Cardiac septum (tissue), 1 donor: ENCODE measurements at places on chromosomes 7 and 10. TPM values are rescaled to one million over a fixed set of nuclear protein-coding genes. Genes with fewer than 3 reads are reported as not detected.

The PAOX gene
- total RNA-seq = 2.9 TPM

The CCDC71L gene
- 7.0 TPM for total RNA-seq

The TFAM gene
- total RNA-seq = 29.4 TPM

The TMEM176A gene
- total RNA-seq = 26.1 TPM

DNA sequence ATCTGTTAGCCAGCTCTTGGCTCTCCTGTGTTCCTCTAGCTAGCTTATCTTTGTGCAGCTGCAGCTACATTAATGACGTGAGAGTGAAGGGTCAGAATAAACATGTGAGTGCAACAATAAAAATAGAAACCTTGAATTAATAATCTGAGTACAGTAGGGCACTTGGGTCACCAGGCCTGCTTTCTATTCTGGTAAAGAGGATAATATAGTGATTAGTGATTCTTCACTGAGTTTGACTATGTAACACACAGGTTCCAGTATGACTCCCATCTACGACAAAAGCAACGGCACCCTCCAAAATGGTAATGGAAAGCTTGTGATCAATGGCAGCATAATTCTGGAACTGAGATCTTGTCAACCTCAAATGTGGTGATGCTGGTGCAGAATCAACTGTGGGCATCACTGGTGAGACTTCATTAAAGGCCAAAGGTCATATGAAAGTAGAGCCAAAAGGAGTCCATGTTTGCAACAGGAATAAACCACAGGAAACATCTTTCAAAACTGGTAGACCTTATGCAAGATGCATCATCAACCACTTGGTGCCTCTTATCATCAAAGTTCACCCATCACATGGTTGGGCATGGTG, 77.6 kb downstream of the NRBF2 start:
- DNase-seq = no peak

DNA sequence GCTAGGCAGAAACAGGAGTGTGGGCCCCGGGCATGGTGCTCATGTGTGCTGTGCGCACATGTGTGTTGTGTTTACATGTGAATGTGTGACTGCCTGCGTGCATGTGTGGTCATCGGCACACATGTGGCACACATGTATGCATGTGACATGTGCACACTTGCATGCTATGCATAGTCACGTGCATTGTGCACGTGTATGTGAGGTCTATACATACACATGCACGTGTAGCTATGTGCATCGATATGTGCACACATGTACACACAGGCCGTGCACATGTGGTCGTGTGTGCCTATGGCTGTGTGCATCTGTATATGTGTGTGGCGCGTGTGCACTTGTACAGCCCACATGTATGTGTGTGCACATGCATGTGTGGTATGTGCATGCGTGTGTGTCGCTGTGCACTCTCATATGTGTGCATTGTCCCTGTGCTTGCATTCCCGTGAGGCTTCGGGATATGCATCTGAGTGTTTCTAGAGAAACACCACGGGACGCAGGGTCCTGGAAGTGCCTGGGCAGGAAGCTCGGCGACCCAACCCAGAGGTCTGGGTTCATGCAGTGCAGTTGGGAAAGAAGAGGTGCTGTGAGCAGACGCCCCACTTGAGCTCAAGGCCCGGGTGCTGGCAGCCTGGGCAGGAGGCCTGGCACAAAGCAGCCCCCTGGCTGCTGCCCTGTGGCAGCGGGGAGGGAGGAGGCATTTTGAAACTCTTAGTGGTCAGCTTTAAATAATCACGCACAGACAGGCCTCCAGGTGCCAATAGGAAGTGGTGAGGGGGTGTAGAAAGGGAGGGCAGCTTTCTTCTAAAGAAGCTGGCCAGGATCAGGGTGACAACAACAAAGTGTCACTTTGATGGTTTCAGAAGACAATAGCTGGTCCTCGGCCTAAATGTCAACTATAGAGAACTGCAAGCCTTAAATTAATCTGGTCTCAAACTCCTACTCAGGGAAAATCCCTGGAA, 410.0 kb upstream of the MGMT start:
- no peak for DNase-seq

DNA sequence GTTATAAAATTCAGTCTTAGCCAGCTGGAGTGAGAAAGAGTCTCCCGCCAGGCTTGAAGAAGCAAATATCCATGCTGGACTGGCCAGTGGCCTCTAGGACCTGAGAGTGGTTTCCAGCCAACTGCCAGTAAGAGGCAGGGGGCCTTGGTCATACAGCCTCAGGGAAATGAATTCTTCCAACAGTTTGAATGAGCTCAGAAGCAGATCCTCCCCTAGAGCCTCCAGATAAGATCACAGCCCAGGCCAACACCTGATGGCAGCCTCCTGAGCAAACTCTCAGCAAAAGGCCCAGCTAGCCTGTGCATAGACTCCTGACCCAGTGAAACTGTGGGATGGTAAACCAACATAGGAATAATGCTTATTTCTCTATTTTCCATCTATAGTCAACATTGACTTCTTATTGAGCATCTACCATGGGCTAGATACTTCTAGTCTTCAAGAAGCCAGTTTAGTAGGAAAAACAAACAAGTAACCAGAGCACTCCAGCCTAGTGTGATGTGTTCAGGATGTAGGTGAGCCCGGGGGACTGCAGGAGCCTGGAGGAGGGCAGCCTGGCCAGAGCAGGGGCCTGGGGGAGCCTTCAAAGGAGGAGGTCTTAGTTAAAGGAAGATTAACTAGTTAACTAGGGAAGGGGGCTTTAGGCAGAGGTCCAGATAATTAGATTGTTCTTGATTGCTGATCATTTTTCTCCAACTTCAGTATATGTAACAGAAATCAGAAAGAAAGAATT, 115.4 kb upstream of the ADO start:
- DNase-seq = no peak

- no peak for DNase-seq
Observed at GRCh38 chr7:90669492-90669891, 73.4 kb downstream of the CDK14 start.

- DNase-seq = no peak
Observed at GRCh38 chr10:29713450-29713849, 78.7 kb upstream of the SVIL start.

- DNase-seq = no peak
Observed at GRCh38 chr7:1621718-1622117, 48.4 kb upstream of the ELFN1 start.

DNA sequence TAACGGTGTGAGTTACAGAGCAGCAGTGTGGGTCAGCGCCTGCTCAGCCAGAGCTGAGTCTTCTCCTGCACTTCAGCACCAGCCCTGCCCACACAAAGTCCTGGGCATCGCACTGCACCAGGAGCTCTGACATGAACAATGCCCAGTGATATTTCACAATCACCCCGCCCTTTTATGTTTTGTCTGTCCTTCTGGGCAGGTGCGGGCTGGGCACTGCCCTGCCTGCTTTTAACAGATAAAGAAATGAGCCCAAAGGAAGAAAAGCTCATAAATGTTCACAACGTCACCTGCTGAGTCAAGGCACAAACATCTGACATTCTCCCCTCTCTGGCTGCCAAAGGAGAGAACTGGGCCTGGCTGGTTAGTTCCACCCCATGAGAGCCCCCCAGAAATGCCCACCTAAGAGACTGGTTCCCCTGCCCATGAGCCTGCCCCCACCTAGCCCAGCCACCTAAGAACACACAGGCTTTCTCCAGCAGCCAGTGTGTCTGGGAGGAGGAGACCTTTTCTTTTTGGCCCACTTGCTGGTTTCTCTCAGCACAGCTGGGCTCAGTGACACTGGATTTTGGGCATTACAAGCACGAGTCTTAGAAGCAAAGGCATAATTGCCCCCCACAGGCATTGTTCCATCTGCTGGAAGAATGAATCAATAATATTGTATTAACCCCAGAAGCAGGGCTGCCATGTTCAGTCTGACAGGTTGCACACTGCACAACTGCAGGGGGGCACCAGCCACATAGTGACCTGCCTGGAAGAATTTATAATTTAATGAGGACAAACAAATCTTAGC, 22.3 kb downstream of the CALML3 start:
- DNase-seq = peak; percentile 67

DNA sequence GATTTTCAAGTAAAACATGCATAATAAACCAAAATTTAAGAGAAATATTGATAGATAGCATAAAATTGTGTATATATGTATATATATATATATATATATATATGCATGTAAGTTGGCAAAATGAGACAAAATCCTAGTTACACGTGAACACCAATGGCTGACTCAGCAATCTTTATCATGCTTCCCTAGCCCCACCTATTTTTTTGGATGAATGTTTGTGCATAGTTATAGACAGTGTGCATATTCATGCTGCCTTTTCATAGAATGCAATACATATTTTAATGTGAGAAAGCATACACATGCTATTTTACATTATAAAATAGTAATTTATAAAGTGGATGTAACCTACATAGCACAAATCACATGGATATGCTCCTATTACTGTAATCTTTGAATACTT, 230.3 kb downstream of the SH2D4B start:
- no peak for DNase-seq

- DNase-seq = no peak
Observed at GRCh38 chr7:137690635-137691034, 156.1 kb downstream of the DGKI start.

GRCh38 chr7:77425101-77426051, 9.2 kb upstream of the GSAP start:
- DNase-seq = no peak

DNA sequence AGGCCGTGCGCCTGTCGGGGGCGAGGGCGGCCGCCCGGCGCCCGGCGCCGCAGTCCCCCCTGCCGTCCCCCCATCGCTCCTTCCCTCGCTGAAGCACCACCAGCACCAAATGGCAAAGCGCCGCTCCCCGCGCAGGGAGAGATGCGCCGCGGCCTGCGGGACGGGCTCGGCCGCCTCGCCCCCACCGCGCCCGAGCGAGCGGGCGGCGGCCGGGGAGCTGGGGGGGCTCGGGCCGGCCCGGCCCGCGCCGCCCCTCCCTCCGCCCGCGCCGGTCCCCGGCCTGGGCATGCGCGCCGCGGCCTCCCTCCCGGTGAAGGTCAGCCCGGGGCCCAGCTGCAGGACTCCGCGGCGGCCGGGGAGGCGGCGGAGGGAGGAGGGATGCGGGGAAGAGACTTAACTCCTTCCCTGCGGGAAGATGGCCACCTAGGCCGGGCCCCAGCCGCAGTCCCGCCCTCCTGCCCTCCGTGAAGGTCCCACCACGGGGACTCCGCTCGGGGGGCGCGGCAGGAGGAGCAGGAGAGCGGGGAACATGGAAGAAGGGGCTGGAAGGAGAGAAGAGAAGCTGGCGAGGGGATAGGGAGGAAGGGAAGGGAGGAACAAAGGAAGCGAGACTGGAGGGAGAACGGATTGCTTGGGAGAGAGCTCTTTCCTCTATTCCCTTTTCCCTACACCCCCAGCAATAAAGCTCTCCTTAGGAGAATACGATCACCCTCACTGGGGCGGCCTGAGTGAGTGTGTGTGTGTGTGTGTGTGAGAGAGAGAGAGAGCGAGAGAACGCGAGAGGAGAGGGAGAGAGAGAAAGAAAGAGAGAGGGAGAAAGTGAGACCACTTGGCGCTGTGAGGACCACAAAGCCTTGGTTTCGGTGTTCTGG, 3.4 kb upstream of the SMARCD3 start:
- DNase-seq = peak; percentile 88

DNA sequence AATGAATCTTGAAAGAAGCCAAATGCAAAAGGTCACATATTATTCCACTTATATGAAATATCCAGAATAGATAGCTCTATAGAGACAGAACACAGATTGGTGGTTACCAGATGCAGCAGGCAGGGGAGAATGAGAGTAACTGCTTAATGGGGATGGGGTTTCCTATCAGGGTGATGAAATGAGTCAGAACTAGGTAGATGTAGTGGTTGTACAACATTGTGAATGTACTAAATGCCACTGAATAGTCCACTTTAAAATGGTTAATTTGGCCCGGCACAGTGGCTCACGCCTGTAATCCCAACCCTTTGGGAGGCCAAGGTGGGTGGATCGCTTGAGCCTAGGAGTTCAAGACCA, 9.4 kb upstream of the SLC25A28 start:
- DNase-seq = no peak

GRCh38 chr10:122494833-122495232, 33.5 kb downstream of the HTRA1 start:
- DNase-seq = no peak

DNA sequence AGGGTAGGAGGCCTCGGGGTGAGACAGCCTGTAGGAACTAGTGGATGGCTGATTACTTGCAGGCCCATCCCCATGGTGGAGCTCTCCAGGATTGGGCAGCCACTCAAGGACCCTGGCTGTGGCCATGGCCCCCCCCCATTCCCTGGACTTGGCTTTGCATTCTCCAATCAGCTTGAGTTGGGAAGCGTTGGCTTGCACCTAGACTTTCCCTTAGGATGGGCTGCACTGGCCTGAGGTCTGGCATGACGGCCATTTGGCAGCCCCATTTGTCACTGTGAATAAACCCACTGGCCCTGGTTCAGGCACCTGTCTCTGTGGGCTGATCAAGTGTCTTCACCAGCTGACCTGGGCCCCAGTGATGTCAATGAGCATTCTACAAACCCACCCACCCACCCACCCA, 41.4 kb downstream of the RAMP3 start:
- DNase-seq = peak; percentile 53

GRCh38 chr10:101561068-101561915, 26.8 kb downstream of the POLL start:
- DNase-seq = no peak

DNA sequence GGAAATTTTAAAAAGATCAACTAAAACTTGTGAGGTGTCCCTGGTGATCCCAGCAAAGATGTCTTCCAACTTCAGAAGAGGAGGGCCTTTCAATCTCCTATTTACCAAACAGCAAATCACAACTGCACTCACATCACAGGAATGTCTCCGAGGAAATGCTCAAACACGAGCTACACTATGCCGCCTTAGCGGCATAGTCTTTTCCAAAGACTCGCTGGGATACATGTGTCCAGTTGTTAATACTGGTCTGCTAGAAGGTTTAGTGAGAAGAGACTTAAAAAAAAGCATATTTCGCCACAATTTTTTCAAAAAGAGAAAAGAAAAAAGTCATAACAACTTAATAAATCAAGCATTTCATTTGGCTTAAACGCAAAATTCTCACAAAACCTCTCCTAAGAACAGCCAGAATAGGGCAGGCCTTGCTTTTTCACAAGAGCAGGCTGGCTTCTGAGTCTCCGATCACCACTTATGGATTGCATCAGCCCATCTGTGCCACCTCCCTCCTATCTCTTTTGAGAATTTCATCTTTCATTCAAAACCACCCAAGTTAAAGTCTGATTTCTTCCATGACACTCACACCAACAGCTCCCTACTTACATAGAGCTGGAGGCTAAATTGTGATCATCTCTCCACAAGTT, 66.1 kb downstream of the GNA12 start:
- no peak for DNase-seq

DNA sequence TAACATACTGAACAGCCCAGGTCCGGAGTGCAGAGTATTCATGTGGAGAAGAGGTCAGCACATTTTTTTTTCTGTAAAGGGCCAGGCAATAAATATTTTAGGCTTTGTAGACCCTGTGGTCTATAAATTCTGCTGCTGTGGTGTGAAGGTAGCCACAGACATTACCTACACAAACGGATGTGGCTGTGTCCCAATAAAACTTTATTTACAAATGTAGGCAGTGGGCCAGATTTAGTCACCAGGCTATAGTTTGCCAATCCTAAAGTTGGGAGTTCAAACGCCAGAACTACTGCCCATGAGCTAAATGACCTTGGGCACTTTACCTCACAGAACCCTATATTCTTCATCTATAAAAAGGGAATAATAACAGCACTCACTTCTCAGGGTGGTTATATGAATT, 13.4 kb downstream of the FAM53B start:
- no peak for DNase-seq
